Activated CD8-positive, alpha-beta memory T cell treated with anti-CD3 and anti-CD28 coated beads, Interleukin-2, amount 50 U/mL, for 48 hours (primary cell): ENCODE measurements at places on chromosomes 12 and 14.

GRCh38 chr12:112185093-112185923, 59.9 kb downstream of the TRAFD1 start:
- no peak for DNase-seq

- DNase-seq, result no peak
Observed at GRCh38 chr12:1171657-1172408, 180.8 kb downstream of the ERC1 start.

GRCh38 chr12:18908191-18908590, 170.3 kb downstream of the CAPZA3 start:
- DNase-seq, result no peak

DNA sequence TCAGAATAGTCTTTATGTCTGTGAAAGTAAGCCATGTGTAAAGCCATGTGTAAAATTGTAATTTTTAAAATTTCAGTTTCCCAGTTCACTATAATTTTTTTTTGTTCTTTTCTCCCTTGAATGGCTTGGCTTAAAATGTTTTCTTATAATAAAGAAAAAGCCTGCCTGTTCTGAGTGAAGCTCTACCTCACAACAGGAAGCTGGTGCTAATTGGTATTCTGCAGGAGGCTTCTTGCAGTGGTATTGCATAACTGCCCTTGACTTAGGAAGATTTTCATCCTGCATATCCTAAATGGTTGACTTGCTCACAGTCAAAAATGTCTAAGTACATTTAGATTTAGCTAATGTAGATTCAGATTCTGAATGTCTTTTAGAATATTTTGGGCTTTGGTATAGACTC, 49.5 kb downstream of the ATP2A2 start:
- DNase-seq, result no peak

DNA sequence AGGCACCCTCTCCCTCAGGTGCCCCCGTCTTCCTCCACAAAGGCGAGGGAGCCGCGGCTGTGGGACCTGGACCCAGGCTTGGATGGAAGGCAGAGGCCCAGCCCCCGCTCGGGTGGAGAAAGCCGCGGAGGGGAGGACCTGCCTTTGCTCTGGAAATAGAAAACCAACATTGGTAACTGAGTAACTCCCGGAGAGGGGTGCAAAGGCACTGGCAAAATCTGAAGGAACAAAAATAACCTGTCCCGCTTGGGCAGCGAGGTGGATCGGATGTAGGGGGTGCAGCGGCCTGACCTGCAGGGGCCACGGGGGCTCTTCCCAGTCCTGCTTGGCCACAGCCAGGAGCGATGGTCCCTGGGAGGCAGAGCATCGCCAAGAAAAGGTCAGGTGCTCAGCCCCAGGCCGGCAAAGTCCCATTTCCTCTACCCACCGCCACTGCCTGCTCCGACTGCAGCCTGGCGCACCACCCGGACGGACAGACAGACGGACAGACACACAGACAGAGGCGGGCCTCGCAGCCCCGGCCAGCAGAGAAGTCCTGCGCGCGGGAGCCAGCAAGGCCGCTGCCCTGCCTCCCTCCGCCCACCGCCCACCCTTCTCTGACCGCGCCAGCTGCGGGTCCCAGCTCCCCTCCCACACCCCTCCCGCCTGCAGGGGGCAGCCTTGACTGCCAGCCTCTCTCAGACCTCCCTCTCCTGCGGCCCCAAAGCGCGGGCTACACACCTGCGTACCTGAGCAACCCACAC, 21.4 kb upstream of the TMEM106C start:
- DNase-seq, result peak; percentile 79

GRCh38 chr14:95088665-95089064, 68.7 kb downstream of the DICER1 start:
- no peak for DNase-seq

GRCh38 chr12:25853316-25854095, 105.0 kb upstream of the RASSF8 start:
- DNase-seq, result no peak

DNA sequence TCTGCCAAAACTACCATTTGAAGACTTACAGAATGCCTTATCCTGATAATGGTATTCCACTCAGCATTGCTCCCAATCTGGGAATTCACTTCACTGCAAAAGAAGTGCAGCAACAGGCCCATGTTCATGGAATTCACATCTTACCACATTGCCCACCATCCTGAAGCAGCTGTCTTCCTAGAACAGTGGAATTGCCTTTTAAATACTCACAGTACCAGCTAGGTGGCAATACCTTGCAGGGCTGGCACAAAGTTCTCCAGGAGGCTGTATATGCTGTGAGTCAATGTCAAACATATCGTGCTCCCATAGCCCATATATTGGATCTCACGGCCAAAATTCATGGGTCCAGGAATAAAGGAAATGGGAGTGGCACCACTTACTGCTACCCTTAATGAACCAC, 83.8 kb upstream of the PLEKHG7 start:
- DNase-seq, result no peak

DNA sequence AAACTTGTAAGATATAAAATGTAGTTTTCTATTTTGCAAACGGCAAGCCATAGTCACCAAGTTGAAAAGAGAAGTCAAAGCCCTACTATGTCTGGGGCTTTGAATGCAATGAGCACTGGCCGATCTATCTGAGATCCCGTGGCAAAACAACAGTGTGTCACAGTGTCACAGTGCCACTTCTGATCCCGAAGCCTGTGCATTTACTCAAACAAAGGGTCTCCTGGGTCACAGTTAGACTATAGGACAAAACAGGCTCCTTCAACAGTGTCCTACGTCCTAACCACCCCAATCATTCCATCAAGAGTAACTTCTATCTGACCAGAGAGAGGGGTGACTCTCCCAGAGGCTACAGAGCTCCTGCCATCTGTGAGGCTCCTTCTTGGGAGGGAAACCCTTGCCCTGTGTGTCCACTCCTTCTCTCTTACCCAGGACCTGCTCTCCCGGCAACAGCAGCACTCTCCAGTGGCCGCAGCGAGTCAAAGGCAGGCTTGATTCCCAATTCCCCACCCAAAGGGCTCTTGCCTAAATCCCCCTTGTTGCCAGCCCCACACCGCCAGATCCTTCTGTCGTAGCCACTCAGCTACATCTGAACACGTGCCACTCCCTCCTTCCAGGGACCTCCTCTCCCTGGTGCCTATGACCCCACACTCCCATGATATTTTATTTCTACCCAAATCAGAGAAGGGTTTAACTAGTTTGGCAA, 14.0 kb upstream of the SELPLG start:
- no peak for DNase-seq

DNA sequence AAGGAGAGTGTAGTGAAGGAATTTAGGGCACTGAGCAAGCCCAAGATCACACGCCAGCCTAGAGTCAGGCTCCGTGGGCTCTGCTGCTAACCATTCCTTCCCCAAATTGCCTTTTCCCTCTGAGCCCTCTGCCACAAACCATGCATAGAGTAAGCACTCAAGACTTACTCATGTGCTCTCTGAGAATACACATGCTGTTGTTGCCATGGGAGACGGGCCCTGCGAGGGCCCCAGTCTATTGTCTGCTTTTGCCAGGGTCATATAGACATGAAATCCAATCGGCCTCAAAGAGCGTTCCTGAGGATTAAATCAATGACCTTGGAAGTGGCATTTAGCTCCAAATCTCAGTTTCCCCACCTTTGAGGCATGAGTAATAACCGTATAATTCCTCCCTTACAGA, 48.7 kb upstream of the WSCD2 start:
- no peak for DNase-seq

DNA sequence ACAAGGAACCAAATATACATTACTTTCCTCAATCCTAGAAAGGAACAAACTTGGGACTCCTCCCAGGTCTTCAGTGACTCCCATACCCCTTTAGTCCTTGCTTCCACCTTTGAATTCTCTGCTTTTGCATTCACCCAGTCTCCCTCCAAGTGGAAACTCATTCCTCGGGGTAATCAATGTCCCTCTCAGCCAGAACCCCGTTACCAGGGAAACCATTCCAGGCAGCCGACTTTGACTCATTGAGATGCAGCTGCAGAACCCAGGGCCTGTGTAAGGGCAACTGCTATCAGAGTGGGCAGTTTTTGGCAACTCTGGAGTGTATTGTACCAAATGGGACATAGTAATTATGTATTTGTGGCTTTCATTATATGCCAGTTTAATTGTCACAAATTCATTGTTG, 186.2 kb downstream of the NRXN3 start:
- no peak for DNase-seq

DNA sequence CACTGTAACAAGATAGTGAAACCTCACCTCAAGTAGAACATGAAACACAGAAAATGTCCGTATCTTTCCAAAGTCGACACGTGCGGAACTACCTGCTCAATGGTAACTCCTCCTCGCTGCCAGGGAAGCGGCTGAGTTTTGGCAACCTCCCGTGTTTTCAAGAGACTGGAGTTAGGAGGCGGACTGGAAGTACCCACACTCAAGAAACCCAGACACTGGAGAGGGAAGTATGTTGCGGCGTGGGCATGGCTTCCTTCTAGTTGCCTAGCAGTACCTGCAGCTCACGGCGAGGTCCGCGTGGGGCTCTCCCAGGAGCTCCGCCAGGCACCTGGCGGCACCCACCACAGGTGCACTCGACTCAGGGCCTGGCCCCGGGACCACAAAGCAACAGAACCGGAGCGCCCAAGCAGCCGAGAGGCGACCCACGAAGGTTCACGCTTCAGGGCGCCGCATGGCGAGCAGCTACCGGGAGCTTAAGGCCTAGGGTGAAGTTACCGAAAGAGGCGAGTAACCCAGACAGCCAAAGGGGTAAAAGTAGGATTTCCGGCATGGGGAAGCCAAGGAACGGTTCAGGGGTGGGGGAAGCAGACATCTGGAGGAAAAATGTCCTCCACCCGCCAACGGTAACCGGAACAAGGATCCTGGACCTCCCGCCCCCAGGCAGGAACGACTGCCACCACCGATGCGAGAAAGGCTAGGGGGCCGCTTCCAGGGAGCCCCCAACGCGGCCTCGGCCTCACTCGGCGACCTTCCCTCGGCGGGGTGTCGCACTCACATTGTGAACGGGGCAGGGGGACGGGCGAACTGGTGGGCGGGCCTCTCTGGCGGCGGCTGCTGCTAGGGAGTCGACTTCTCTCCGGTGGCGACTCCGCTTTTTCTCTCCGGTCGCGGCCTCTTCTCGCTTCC, 608 bp downstream of the PTGES3 start:
- peak; percentile 79 for DNase-seq

DNA sequence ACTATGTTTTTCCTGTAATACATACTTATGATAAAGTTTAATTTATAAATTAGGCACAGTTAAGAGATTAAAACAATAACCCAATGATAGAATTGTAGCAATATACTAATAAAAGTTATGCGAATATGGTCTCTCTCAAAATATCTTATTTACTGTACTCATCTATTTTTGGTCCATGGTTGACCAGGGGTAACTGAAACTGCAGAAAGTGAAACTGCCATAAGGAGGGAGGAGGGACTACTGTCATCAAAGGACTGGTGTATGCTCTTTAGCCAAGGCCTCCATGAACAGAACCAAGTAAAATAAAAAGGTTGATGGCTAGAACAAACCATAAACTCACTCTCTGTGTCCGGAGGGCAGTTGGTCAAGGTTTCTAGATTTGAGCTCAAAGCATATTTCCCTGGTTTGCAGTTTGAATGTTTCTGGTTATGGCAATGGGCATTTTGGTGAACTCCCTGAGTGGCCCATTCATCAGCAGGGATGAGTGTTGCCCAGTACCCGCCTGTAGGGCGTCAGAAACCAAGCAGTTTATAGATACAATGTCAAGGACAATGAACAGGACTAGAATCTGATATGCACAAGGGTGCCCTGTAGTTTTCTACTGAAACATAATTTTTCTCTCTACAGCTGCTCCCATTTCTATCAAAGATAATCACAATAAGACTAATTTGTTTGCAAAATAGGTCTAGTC, 19.8 kb downstream of the LEMD3 start:
- no peak for DNase-seq

DNA sequence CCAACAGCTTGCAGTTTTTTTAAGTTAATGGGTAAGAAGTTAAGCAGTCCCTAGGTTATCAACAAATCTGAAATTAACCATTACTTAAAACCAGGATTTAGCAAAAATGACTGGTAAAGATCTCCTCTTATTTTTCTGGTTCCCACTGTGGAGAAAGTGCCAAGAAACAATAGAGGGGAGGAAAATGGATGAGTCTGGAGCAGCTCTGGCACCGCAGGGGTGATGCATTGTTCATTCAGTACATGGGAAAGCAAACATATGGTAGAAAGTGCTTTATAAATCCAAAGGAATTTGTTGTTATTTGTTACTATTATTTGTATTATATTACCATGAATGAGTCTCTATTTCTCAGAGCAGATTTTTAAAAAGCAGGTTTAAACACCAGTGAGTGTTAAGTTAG, 92.2 kb downstream of the DYRK2 start:
- no peak for DNase-seq

DNA sequence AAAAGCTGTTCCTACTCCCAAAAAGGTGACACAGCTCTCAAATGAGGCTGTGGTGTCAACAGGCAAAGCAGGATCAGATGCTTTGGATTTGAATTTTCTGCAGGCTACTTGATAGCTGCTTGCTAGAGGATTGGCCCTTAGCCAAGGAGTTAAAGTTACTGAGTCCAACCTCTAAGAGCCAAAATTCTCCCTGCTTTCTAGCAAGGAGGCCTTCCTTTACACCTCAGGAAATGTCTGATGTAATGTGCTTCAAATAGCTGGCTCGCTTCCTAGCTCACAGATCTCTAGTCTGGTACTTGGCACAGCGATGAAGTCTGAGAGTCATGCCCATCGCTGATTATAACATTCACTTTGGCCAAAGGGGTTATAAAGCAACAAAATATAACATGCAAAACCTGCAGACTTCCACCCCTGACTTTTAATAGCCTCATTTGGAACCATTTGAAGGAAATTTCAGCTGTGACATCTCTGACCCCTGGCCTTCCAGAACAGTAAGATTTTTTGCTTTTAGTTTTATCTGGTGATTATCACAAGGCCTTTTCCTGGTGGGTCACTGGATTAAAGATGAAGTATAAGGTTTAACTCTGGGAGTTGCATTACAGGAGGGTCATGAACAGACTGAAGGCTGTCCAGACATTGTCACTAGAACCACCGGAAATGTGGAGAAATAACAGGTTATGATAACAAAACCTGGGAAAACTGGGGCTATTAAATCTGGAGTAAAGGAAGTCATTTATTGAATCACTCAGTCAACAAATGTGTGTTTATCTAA, 189.7 kb downstream of the EPS8 start:
- DNase-seq, result no peak

DNA sequence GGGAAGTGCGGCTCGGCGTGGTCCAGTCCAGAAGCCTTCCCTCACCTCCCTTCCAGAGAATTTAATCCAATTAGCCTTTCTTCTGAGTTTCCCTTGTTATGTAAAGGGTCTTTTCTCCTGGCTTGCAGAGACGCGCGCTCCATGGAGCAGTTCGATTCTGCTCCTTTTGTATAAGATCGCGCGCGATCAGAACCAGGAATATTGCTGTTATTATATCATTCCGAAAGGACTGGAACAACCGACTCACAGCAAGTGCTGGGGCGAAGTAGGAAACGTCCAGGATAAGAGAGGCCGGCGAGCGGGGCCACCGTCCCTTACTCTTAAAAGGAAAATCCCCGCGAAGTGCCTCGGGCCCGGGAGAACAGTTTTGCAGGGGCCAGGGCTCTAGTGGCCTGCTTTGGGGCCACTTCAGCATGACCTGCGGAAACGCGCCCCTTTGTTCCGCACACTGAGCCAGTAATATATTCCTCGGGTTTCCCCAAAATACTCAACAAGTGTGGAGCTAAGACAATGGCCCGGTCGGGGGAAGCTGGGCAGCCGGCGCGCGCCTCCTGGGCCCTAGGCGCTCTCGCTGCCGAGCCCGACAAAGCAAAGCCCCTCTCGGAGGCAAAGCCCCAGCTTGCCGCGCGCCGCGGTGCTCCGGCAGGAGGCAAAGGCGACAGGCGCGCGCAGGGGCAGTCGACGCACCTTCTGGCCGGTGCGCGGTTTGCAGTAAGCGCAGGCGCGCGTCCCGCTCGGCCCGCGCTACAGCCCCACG, 2.9 kb downstream of the RFX4 start:
- peak; percentile 58 for DNase-seq

- DNase-seq, result no peak
Observed at GRCh38 chr14:56874375-56874774, 64.1 kb upstream of the OTX2 start.
